ENCODE measurements at places on chromosomes 5 and 9.

GRCh38 chr9:117265253-117265652 lies 149.6 kb downstream of the ASTN2 start:
- no peak for ATAC-seq

DNA sequence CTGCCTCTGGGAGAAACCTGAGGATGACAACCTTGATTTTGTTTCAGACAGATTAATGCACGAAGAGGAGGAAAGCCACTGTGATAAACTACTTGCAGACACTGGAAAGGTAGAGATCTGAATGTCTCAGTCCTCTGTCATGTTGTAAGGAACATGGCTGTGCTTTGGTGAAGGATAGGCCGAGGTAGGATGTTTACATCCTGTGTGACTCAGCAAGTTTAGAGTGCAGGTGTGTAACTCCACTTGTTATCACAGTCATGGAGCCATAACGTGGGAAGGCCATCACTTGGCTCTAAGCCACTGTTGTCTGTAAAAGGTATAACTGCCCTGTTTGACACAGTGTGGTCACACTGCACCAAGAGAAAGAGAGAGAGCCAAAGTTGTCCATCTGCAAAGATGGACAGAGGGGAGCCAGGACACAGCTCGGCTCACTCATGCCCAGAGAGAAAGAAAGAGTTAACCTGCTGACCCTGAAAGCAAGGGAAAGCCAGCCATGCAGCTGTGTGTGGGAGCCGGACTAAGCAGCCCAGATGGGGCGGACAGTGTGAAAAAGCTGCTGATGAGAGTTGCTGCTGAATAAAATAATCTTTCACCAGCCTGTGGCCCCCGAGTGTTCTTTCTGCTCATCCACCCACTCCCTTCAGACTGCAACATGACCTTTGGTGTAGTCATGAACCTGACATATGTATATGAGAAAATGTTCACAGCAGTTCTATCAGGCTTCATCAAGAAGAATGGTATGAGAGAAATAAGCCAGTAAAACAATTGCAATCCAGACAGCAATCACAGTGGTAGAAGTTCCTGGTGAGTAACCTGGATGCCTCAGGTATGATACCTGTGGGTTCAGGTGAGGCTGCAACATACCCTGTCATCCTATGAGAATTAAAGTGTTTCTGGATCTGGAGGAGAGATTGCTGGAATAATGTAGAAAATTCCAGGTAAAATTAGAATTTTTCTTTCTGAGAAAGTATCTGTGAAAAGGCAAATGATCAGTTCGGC lies 115.9 kb downstream of the TARS1 start:
- ATAC-seq: peak; percentile 13

DNA sequence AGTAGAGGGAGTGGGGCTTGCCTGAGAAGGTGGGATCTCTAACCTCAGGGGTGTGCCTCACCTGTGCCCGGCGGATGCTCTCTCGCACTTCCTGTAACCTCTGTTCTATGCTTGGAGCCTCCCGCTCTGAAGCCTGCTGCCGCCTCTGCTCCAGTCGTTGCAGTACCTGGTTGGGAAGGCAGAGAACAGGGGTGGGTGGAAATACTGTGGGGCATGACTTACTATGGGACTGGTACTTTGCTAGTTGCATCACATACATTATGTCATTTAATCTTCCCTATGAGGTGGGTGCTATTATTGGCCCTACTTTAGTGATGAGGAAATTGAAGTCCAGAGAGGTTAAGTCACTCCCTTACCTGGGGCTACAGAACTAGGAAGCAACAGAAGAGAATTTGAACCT lies 5.2 kb downstream of the FCHSD1 start:
- no peak for ATAC-seq

DNA sequence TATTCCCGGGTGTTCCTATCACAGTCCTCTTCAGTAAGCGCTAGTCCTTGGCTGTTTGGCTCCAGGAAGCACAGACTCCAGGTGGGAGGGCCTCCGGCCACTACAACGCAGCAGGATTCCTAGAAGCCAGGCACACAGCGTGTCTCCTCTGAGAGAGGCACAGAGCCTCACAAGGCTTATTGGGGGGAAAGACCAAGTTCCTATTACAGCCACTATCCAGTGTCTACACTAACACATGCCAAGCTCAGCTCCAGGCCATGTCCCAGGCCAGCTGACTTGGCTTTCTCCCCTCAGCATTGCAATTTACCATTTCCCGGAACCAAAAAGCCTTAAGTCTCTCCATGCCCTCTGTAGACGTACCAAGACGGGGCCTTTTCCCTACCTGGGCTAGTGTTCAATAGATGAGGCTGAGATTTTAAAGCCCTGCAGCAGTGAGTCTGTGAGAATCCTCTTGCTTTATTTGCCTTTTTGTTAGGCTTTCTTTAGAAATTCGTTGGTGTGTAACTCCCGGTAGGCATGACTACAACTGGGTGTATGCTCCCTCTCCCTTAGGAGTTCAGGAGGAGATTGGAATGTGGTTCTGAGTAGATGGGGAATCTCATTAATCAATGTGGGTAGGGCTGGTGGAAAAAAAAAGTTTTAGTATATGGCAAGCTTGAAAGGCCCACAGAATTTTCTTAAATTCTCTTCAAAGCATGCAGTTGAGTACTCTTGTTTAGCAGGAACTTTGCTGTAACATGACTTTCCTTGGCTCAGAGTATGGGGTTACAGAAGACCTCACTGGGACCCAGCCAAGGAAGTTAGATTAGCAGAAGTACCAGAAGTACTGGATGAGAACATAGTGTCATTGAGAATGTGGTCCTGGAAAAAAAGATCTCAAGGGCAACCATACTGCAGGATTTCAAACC lies 84.3 kb upstream of the SLC1A3 start:
- no peak for ATAC-seq

DNA sequence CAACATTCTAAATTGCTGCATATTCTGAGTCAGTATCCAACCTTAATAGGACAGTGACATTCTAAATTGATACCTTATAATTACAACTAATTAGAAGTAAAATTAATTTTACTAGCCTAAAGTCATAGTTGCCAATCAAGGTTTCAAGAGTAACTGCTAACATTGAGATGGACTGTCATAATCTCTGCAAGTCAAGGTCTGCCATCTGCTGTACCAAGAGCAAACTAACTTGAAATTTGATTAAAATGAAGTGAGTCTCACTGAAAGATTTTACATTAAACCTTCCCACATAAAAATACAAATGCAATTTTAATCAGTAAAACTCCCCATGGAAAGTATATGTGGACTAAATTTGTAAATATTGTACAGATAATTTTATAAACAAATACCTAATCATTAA lies 235.3 kb downstream of the PRDM9 start:
- no peak for ATAC-seq

GRCh38 chr5:9440517-9440916 lies 105.4 kb downstream of the SEMA5A start:
- no peak for ATAC-seq

DNA sequence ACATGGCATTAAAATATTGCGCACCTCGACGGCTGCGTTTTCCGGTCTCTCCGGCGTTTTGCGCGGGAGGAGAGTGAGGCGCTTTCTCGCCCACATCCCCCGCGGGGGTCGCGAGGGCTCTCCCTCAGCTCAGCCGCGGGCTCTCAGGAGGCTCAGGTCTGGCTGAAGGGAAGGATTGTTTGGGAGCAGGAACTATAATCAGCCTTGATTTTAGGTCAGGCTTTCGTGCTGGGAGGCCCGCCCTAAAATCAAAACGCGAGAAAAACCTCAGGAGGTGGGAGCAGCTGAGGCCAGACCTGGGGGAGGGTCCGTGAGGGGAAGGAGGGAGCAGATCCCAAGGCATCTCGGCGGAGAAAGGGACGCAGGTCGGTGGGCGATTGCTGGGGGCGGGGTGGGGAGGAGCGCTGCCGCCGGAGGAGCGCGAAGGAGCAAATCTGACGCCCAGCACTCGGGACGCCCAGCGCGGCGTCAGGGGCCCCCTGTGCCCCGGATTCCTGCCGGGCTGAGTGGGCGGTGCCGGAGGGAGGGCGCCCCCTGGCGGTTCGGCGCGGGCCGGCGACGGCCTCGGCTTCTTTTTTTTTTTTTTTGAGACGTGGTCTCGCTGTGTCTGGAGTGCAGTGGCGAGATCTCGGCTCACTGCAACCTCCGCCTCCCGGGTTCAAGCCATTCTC lies 18.7 kb upstream of the RNF130 start:
- peak; percentile 90 for ATAC-seq

GRCh38 chr9:2966565-2967300 lies 122.8 kb upstream of the PUM3 start:
- no peak for ATAC-seq

- no peak for ATAC-seq
Measured at GRCh38 chr5:126395198-126395597, 28.0 kb upstream of the GRAMD2B start.

DNA sequence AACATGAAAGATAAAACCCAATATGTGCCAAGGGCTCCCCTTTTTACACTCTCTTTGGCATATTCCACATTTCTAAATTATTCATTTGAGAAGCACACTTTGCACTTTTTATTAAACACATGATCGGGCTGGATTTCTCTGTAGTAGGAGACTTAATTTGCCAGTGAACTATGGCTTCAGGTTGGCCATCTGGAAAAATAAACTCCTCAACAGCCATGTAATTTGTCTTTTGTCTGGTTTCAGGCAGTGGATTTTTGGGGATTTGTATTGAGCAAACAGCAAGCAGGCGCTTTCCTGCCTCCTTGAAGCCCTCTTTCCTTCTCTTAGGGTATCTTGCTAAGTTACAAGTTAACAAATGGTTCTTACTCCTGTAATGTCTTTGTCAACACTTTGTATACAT lies 73.0 kb upstream of the DMRTA1 start:
- no peak for ATAC-seq

DNA sequence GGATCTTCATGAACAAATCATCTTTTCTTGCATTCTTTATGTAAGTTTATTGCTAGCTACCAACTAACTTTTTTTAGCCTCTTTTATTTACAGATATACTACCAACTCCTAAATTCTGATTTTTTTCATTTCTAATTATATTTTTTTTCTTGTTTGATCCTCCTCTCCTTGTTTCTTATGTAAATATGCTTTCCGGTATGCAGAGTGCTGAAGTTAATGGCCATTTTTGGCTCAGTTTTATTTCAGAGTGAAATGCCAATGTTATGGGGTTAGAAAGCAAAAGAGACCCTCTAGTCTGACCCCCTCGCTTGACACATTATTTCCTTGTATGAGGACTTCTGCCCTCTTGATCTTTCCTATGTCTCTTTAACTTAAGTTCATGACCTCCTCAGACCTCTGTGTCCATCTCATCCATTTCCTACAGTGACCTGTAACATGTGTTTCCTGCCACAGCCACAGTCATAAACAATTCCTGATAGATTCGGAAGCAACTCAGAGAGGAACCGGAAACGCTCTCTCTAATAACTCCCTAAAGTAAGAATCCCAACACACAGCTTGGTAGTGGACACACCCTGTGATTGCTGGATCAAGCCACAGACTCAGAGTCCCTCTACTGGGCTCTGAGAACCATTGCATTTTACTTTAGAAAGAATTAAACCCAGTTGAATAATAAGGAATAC lies 42.9 kb upstream of the AFAP1L1 start:
- no peak for ATAC-seq

GRCh38 chr5:142600611-142601358 lies 85.1 kb downstream of the FGF1 start:
- ATAC-seq: no peak

GRCh38 chr5:168807287-168807686 lies 228.1 kb upstream of the PANK3 start:
- no peak for ATAC-seq

GRCh38 chr5:60473654-60474053 lies 226.3 kb downstream of the DEPDC1B start:
- no peak for ATAC-seq

DNA sequence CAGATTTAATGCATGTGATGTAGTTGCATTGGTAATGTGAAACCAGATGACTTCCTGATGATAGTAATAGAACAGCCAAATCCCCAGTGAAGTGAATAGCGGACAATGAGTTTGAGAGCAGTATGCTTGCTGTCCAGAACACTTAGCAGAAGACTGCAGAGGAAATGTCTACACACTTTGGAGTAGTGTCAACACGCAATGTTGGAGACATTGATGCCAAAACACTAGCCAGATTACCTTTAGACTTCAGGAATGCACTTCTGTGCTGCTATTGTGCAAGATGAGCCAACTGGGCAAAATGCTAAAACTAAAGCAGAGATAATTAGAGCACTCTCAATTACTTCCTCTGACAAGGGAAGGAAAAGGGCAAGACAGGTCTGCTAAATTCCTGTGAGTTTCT lies 176.7 kb downstream of the PRDM9 start:
- ATAC-seq: no peak

GRCh38 chr5:157603333-157604190 lies 28.0 kb upstream of the ADAM19 start:
- peak; percentile 65 for ATAC-seq

GRCh38 chr5:33148076-33148513 lies 292.7 kb upstream of the TARS1 start:
- ATAC-seq: no peak

- no peak for ATAC-seq
Measured at GRCh38 chr5:149697001-149697400, 33.1 kb upstream of the PPARGC1B start.

DNA sequence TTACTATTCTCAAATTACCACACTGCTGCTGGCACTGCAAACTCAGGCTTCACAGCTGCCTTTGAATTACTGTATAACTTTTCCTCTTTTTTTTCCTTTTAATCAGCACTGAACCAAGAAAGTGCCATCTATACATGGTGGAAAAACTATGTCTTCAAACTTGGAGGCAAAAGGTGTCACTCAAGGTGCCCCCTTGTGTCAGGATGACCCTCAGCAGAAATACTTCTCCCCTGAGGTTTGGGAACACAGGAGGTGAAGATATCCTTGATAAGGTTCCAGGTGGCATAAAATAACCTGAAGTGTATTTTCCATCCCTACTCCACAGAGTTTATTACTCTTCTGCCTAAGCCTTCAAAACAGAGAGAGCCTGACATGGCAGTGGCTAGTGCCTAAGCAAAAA lies 14.5 kb downstream of the FRMD3 start:
- no peak for ATAC-seq

- ATAC-seq: no peak
Measured at GRCh38 chr5:88780736-88781135, 102.2 kb downstream of the MEF2C start.

DNA sequence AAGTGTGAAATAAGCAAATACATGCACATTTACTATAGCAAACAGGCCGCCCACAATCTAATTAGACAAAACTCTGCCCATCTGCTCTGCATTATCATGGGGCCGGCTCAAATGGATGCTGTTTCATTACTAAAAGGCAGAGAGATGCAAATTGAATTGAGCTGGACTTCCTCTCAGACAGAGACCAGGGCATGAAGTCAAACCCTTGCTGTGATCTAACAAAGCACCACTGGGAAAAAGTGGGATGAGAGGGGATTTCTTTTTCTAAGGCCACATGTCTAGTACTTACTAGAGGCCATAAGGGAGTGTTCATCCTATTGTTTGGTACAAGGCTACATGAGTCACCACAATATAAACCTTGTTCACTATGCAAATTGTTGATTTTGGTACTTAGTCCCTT lies 614.7 kb downstream of the ISL1 start:
- no peak for ATAC-seq

GRCh38 chr5:76475936-76476335 lies 72.9 kb downstream of the IQGAP2 start:
- ATAC-seq: no peak

All from stimulated activated memory B cell treated with anti-CD40 and anti-IgM and Interleukin-4, amounts not matched to agents 10 μg/mL and 1 μg/mL and 100 μg/mL, for 72 hours (primary cell).